ENCODE measurements at places on chromosomes 1 and 21.
A peak's percentile ranks its signal among the peaks of the same experiment; 100 is the strongest.

DNA sequence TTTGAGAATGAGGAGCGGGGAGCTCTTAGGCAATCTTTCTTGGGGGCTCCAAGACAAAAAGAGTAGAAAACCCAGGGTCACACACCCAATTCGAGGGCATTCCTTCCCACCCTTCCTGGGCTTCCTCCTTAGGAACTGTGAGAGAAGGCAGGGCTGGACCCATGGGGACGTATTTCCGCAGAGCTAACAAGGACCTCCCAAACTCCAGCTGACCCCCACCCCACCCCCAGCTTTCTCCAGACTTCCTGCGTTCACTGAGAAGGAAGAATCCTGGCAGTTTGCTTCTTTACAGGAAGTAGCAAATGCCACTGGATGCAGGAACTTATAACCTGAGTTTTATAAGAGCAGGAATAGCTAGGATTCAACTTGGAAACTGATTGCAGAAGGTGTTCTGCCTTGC is 2.7 kb upstream of the LHX9 start:
- DNase-seq, result peak; percentile 42

GRCh38 chr1:193494368-193494767 is 308.0 kb upstream of the B3GALT2 start:
- DNase-seq, result no peak

DNA sequence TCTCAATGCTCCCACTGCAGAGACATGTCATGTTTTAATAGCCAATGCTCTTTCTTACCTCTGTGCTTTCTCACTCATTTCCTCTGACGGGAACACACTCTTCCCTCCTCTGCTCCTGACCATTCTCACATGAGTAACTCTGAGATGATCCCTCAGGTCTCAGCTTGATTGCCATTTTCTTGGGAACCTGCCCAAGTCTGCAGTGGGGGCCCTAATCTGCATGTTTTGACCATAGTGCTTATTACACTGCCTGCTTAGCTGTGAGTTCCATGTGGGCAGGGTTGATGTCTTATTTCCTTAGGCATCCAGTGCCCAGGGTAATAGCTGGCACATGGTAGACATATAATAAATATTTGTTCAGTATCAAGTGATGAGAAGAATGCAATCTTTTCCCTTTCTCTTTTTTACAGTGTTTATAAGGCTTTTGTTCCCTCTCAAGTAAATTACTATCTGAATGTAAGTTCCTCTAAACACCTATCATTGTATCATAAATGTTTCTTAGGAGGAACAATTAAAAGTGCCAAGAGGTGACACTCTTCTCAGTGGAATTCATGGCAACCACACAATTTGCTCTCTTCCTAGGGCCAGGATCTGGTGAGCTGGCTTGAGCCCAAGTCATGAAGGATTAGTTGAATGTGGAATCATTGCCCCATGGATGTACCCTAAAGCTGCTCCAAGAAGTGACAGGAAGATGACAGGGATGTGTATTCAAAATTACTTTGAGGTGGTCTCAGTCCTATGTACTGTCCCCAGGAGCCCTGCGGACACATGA is 485.4 kb upstream of the USP24 start:
- DNase-seq, result peak; percentile 83

DNA sequence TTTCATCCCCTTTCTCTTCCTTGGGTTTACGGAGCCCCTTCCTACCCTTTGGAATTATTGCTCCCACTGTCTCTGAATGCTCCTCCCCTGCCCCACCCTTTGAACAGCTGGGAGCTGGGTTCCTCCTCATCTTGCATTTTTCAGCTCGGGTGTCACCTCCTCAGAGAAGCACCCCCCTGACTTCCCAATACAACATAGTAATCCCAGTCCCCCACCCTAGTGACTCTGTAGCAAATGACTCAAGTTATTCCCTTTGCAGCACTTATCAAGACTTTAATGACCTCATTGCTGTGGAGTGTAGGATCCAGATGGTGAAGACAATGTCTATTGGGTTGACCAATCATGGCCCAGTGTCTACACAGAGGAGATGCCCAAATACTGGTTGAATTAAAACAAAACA is 8.9 kb upstream of the VWA5B1 start:
- DNase-seq, result peak; percentile 44

DNA sequence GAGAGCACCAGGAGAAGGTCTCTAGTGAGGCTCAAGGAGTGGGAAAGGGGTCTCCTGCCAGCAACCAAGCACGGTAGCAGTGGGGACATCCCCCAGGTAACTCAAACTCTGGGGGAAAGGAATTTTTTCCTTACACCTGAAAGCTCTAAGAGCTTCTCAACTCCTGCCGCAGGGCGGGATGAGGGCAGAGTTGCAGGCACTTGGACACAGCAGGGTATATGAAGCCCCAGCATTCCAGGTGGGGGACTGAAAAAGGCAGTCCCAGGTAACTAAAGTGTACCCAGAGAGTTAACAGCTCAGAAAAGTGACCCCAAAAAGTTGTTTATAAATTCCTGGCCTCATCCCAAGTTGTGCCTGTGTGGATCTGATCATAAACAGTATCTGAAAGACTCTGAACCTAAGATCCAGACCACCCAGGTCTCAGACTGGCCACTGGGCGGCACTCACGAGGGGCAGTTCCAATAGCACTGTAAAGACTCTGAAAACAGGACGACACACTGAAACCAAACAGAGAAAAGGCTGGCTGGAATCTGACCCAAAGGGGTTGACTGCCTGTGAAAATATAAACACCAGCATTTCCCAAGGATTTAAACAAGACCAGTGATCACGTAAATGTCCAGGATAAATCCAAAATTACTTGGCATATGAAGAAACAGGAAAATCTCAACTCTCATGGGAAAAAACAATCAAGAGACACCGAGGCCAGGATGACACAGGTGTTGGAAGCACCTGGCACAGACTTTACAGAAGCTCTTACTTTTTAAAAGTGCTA is 47.5 kb downstream of the HSF2BP start:
- DNase-seq, result peak; percentile 70

DNA sequence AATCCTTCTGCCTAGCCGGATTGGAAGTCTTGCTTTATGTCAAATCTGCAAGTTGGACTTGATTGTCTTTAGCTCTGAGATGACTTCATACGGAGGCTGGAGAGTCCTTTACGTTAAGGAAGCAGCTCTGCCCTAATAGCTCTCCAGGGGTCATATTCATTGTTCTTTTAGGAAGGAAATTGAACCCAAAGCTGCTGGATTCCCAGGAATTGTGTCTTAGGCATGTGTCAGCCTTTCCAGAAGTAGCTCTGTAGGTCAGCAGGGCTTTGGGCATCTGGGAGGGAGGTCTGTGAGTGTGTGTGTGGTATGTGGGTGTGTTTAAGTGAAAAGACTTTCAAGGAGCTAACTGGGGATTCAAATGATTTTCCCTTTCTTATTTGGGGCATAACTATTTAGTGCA is 82.4 kb downstream of the ABCA4 start:
- peak; percentile 75 for DNase-seq

- no peak for DNase-seq
These were observed 357.5 kb upstream of the RUNX1 start for GRCh38 chr21:35406635-35407034.

DNA sequence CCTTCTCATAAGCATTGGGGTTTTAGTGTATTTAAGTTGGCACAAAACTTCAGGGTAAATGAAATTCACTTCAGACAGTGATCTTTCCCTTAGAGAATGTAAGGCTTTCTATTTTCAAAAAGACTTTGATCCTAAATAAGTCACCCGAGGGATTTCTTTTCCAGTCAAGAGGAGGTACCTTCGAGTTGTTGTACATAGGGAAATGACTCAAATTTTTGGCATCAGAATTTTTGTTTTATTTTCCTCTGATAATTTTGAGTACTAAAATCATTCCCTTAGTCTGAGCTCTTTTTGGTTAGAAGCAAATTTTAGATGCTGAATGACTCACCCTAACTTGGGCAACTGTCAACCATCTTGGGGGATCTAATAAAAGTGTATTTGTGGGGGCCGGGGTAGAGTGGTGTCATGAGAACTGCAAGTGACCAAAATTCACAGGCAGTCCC is 193.9 kb downstream of the DHRS3 start:
- DNase-seq, result peak; percentile 79

- DNase-seq, result no peak
These were observed 536.6 kb upstream of the CXADR start for GRCh38 chr21:16976193-16976592.

GRCh38 chr1:63317817-63318152 is 4.6 kb upstream of the FOXD3 start:
- no peak for DNase-seq

DNA sequence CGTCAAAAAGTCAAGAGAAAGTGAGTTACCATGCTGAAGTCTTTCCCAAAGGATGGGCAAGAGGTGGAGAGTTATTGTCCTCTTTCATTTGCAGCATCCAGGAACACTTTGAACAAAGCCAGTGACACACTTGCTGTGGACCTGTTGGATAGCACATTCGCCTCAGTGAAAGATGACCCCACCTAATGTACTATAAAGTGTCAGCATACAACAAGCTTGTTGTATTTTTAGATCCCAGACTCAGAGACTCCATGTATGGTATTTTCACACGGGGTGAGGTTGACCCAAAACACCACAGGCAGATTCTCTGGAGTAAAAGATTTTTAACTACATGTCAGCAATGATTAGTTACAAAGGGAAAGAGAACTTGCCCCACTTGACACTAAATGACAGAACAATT is 273.8 kb downstream of the PTBP2 start:
- peak; percentile 81 for DNase-seq

DNA sequence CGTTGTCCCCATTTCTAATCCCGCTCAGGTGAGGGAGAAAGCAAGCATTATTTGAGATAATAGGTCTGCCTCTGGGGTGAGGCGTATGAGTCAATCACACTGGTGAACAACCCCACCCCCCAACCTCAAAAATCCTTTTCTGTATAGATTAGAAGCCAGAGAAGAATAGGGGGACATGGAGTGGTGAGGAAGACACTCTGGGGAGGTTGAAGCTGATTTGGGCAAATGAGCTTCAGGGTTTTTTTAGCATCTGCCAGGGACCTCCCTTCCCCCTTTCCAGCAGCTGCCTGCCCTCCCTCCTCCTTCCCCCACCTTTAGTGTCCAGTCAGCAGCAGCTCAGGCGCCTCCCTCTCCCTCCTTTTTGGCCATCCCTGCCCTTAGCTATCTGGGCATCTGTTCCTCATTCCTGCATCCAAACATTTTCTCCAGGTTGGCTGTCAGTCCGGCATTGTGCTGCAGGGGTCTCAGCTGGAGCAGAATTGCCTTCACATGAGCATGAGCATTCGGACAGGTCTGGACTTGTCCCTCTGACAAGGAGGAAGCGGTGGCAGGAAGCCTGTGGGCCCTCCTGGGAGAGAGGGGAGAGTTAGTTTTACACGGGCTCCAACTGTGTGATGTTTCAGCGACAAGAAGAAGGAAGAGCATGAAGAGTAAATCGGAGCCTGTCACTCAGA is 30.8 kb upstream of the PTGFRN start:
- DNase-seq, result peak; percentile 41

DNA sequence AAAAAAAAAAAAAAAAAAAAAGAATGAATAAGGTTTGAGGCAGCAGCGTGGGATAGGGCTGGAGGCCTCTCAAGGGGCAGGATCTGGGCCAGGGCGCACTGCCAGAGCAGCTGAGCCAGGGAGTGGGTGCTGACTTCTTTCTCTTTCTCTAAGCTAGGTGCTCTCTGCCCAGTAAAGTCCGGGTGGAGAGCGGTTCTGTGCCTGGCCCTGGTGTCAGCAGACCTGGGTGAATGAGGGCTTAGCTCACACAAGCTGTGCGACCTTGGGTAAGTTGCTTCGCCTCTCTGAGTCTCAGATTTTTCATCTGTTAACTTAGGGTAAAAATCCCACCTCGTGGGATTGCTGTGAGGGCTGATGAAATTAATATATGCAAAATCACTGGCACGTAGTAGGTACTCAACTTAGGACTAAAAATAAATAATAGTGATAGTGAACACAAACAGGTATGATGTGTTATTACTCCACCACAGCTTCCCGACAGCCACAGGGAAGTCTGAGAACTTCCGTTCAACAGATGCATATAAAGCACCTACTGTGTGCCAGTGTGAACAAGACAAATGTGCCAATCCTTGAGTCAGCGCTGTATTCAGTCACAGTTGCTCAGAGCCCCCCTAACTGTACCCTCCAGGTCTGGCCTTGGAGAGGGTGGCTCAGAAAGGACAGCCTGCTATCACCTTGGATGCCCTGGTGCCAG is 2.0 kb upstream of the FAM131C start:
- peak; percentile 73 for DNase-seq

DNA sequence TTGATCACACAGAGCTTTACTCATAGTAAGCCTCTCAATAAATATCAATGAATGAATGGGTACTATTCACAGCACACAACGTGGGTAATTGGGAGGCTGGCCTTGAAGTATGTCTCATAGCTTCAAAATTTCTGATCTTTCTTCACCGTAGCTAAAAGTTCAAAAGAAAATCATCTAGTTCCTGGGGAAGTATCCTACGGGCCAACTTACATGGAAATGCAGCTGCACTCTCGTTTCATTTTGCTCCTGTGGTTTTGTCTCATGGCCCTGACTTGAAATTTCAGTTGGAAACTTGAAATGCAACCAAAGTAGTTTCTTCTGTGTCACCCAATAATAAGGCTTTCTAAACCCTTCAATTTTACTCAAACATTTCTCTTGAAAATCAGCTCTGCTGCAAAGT is 76.1 kb upstream of the CNIH3 start:
- DNase-seq, result no peak

GRCh38 chr21:45348591-45349327 is 56.2 kb upstream of the COL18A1 start:
- DNase-seq, result no peak

- peak; percentile 32 for DNase-seq
These were observed 889 bp upstream of the CCNL2 start for GRCh38 chr1:1399872-1400575.

DNA sequence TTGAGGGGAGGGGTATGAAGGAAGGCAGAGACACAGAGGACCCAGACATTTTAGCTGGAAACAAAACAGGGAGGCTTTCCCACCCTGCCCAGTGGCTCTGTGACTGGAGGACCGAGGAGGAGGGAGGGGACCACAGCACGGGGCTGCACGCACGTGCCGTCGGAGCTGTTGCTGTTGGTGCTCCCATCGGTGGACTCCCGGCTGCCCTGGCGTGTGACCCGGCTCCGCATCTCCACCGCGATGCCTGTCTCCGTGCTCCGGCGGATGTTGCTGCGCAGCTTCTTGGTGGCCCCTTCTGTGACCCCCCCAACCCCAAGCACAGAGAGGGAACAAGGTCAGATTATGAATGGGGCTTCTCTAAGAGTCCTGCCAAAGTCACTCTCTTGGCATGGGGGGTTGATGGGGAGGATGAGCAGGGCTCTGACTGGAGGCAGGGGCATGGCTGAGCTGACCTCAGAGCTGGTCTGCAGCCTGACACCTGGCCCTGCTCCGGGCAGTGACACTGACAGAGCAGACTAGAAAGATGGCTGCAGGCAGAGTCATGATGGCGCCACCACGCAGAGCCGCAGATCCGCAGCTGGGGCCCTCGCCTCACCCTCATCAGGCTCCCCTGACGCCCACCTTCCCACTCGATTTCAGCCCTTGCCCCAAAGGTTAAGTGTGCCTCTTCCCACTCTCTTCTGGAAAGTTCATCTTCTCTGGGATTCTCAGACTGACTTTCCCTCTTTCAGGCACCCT is 29.6 kb downstream of the RIMS3 start:
- DNase-seq, result no peak

- no peak for DNase-seq
These were observed 3.0 kb upstream of the ADCY10 start for GRCh38 chr1:167916766-167917511.

GRCh38 chr1:211580303-211580687 is 1.3 kb upstream of the SLC30A1 start:
- no peak for DNase-seq

Data from EH (cell line).